ENCODE measurements at places on chromosomes 7 and 10. TPM values are rescaled to one million over a fixed set of nuclear protein-coding genes. Genes with fewer than 3 reads are reported as not detected.

The EBF3 gene
- 2.2 TPM for polyA plus RNA-seq

The GNGT1 gene
- polyA plus RNA-seq, result 0.15 TPM

The CAV2 gene
- polyA plus RNA-seq, result 24.9 TPM

The CRHR2 gene
- polyA plus RNA-seq, result not detected

The UBTD1 gene
- polyA plus RNA-seq, result 9.8 TPM

The TMEM229A gene
- polyA plus RNA-seq, result not detected

The CYP2C8 gene
- 5.7 TPM for polyA plus RNA-seq

The OPN4 gene
- not detected for polyA plus RNA-seq

The ADAMTS14 gene
- polyA plus RNA-seq, result 2.0 TPM

The CLDN4 gene
- 98.1 TPM for polyA plus RNA-seq

The USP6NL gene
- polyA plus RNA-seq, result 29.9 TPM

The NUP42 gene
- 55.1 TPM for polyA plus RNA-seq

GRCh38 chr10:73837072-73837471, 25.7 kb upstream of the NDST2 start:
- no peak for DNase-seq

- DNase-seq, result no peak
Measured at GRCh38 chr7:54995610-54996363, 23.0 kb upstream of the EGFR start.

DNA sequence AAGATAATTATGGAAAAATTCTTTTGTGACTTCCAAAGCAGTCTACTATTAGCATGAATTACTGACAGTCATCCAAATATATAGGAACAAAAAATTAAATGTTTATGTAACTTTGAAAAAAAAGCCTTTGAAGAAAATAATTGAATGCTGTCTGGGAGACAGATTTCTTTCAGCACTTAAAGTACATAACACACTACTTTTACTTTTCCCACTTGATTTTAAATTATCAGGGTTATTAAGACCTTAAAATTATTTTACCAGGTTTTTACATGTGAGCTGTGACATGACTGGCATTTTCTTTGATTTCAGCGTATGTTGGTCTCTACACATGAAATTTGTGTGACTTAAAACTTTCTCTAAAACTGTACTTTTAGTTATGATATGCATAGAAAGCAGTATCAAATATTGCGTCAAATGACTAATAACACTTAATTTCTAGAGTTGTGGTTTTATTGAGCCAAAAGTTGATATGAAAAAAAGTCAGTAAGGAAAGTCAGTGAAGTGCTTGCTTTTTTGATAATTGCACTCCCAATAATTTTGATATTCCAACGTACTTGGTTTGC, 3.1 kb downstream of the PTEN start:
- no peak for DNase-seq

DNA sequence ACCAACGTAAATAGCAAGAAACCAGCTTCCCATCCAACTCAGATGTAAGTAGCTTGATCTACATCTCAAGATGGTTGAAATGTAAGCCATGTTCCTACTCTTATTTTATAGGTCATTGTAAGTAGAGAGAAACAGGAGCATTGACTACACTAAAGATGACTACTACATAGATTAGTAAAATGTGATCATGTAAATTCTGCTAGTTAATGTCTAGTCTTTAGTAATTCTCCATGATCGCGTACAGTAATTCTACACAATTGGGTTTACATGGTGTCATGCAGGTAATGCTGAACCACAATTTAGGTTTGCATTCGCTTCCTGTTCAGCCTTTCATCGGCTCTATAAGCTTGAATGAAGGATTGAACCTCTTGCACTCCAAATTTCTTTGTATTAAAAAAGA, 14.9 kb upstream of the SFMBT2 start:
- DNase-seq, result no peak

DNA sequence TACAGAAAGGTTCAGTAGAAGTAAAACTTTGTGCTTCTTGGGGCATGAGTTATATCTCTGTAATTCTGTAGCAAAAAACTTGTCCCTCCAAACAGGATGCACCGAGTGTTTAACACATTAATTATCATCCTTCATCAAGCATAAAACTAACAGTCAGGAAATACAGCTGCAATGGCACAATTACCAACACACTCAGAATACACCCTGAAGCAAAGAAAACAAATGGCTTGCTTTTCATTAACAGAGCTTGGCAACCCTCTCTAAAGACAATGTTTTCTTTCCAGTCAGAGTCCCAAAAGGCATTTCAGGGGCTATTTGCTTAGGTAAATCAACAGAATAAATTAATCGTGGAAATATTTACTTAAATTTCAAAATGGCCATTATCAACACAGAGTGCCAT, 107.7 kb downstream of the ICA1 start:
- DNase-seq, result no peak

DNA sequence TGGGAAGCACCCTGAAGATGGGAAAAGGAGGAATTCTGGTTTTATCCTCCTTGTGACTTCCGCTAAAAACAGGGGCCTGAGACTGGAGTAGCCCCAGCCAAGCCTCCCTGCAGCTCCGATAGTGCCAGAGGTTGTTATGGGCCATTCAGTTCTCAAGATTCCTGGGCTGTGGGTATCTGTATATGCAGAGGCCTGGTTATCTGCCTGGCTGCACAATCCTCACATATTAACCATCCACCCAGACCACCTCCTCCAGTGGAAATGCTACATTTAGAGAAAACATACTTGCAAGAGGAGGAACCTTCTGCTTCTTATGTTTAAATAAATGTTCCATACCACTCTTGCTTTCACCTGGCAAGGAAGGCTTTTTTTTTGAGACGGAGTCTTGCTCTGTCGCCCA, 34.6 kb downstream of the ARL3 start:
- no peak for DNase-seq

DNA sequence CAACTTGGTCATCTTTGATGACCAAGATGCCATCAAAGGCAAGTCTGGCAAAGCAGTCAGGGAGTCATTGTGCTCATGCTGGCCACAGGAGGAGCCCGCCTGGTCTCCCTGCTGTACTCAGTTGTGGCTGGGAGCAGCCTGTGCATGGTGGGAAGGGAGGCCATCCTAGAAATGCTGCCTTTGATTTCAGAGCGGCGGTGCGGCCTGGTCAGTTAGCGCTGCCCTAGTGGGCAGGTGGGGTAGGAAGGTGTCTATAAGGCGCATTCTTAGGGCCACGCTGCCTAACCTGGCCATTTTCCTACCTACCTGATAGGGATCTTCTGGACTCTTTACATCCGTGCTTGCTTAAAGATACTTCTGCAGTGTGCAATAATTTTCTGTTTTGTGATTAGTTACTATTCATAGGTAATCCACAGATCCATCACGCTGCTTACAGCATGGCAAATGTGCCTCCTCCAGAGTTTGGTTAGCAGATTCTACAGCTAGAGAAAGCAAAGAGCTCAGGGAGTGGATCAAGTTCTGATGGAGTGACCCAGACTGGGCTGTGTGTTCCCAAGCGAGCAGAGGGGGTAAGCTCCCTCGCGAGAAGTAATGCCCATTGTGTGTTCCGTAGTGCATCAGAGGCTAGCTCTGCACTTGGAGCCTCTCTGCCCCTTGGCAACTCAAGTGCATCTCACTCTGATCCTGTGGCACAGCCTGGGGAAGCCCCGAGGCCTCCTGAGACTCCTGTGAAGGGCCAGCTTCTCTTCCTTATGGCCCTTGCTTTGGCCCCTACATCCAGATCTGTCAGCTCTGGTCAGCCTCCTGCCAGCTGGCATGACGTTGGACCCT, 970.1 kb upstream of the ZNF722 start:
- DNase-seq, result no peak

DNA sequence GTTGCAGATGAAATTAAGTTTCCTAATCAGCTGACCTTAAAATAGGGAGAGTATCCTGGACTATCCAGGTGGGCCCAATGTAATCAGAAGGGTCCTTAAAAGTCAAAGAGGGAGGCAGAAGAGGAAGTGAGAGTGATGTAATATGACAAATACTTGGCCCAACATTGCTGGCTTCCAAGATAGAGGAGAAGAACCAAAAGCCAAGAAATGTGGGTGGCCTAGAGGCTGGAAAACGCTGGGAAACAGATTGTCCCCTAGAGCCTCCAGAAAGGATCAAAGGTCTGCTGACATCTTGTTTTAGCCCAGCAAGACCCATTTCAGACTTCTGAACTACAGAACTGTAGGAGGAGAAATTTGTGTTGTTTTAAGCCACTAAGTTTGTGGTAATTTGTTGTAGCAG, 79.7 kb upstream of the NOBOX start:
- DNase-seq, result no peak

DNA sequence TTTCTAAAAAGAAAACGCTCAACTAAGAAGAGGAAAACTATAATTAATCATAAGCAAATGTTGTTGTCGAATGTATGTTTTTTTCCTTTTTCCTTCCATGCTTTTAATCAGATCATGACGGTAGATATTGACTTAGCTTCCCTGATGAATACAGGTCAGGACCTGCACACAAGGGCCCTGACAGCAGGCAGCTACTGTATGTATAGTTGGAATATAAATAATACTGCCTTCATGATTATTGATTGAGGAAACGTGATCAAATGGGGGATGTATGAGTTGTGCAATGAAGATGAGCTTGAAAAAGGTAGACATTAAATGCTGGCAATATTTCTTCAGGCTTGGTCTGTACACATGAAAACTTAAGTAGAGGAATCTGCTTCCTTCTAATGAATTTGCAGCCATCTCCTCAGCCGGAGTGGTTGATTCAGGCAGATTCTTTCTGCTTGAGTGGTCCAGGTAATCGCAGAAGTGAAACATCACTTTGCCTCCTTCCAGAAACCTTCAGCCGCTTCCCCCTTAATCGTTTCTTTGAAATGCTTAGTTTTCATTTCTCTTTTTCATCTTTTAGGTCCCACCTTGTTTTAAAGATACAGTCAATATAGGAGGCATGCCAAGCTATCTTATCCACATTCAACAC, 656.5 kb downstream of the SDK1 start:
- DNase-seq, result no peak

DNA sequence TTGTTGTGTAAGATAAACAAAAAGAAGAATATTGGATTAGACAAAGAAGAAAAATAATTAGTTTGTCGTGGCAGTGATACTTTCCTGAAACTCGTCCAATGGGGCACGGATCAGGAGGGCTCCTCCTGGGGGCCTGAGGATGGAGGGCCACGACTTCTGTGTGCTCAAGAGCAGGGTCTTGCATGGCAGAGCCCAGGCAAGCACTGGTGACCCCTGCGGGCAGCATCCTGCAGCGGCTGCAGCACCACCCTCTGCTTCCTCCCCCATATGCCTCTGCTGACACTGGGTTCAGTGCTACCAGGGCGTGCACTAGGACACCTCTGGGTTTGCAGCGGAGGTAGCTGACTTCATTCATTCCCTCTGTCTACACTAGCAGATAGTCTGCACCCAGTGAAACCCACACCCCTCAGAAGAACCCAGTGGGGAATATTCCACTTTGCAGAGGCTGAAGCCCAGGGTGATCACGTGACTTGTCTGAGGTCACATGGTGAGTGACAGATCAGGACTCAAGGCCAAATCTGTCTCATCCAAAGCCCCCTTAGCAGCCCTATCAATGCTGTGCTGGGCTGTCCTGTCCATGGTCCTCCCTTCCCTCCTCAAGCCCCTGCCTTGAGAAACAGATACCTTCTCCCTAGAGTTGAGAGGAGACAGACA, 375.5 kb downstream of the TCERG1L start:
- DNase-seq, result no peak

- DNase-seq, result no peak
Measured at GRCh38 chr7:39958038-39958437, 8.0 kb downstream of the CDK13 start.

GRCh38 chr10:74753442-74754211, 72.8 kb upstream of the KAT6B start:
- peak; percentile 18 for DNase-seq

GRCh38 chr10:9858816-9859215, 1158.9 kb upstream of the CELF2 start:
- DNase-seq, result no peak

GRCh38 chr10:128476368-128476725, 350.1 kb upstream of the MKI67 start:
- DNase-seq, result no peak

GRCh38 chr10:101771380-101771779, 4.5 kb downstream of the FGF8 start:
- no peak for DNase-seq

GRCh38 chr10:26331371-26331770, 106.8 kb upstream of the APBB1IP start:
- no peak for DNase-seq

DNA sequence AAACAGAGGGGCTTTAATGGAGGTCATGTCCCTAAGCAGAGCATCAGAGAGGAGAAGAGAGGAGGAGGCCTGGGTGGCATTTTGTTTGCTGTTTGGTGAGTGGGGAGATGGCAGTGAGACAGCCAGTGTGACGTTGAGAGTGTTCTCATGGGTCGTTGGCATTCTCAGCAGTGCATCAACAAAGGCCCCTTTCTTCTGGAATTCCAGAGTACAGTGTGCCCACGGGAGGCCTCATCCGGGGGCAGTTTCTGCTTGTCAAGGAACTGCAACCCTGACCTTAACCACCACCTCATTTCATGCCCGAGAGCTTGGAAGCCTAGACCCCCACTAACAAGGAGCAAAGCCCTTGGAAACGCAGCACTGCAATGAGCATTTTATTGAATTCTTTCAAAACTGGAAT, 92.9 kb downstream of the CELF2 start:
- DNase-seq, result no peak

DNA sequence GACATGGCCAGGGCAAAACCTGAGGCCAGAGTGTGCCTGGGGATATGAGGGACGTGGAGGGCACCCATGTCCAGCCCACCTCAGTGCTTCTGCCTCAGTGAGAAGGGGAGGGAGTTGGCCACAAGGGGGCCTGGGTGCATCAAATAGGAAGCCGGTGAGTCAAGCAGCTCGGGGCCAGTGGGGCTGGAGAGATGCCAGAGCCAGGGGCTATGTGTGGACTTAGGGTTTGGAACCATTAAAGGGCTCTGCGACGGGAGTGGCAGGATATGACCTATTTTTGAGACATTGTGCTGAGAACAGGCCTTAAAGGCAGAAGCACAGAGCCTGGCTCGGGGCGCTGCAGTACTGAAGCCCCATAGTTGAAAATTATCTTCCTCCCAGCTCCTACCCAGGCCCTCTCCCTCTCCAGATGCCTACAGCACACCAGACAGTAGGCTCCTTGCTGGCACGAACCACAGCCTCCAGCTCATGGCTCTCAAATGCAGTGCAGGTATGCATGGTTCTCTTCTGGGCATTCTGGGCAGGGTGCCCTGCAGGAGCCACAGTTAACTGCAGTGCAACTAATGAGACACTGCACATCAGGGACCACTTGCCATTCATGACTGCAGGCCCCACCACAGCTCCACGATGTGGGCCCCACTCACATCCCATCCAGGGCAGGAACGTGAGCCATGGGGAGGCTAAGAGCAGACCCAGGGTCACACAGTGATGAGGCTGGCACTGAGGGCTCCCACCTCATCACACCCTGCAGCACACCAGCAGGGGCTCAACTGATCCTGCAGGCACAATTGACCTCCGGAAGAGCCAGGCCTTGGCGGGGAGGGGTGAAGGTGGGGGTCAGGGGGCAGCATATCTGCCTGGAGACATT, 7.2 kb upstream of the PGAM2 start:
- DNase-seq, result no peak

DNA sequence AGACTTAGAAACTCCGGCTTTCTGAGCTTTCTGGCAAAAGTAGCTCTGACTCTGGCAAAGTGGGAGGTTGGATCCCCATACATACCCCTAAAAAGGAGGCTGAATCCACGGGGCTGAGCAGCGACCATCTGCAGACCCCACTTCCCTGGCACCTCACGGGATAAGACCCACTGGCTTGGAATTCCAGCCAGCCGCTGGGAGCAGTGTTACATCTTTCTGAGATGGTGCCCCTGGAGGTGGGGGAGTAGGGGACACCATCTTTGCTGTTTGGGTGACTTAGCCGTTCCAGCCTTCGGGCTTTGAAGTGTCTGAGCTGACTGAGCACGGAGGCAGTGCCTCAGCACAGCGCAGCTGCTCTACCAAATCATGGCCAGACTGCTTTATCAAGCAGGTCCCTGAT, 45.0 kb upstream of the GRM3 start:
- DNase-seq, result no peak

- DNase-seq, result no peak
Measured at GRCh38 chr10:82089327-82089726, 214.3 kb downstream of the NRG3 start.
